ENCODE measurements at places on chromosomes 2 and 18.

DNA sequence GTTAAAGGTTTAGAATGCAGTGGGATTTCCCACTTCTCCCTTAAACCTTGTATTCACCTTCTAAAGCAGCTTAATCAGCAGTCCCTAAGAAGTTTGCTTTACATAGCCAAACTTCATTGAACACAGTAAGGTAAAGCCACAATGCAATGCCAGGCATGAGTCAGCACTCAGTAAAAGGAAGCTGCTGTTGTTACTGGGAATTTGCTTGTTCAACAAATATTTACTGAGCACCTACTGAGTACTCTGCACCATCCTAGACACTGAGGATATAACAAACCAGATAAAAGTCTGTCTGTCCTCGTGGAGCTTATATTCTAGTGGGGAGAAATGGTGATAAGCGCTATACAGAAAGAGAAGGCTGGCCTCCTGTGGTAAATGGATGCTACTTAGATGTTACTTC is 162.7 kb downstream of the PKP4 start:
- no peak for DNase-seq

DNA sequence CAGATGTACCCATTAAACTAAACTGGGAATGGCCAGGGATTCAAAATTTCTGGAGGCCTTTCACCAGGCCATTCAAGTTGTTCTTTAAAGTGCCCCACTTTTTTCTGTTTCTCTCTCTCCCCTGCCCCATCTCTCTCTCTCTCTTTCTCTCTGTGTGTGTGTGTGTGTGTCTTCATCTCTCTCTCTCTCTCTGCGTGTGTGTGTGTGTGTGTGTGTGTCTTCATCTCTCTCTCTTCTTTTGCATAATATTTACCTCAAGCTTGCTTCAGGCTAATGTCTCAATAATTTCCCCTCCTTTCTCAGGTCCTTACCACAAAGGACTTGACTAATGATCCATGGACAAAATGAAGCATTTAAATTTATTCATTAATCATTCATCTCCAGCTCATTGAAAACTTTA is 164.2 kb upstream of the KLHL14 start:
- DNase-seq, result no peak

DNA sequence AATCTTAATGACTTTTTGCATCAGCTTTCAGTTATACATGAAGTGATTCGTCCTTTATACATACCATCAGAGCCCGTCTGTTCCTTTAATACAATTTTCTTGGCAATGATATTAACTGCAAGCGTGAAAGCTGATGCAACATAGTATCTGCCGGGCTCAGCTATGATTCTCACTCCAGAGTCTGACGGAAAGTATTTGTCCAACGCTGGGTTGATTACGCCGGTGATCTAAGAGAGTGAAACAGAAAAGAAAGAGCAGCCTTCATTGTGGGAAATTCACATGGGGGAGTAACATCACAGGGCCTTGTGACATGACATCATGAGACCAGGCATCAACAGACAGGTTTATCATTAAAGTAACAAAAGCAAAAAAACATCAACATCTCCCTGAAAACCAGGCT is 6.2 kb downstream of the ODC1 start:
- no peak for DNase-seq

DNA sequence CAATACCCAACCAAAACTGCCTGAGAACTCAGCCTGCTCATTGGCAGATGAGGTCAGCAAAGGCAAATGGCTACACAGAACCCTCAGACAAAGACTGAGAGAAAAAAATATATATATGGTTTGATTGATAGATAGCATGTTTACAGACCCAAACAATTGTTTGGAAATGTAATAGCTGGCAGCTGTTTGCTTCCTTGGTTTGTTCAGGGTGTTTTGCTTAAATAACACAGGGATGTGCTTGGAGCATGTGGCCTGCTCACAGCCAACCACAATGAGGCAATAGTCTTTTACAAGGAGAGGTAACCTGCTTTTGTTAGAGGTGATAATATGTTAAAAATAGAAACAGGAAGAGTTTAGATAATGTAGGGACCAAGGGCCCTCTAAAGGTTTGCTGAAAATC is 84.5 kb downstream of the PDK1 start:
- DNase-seq, result no peak

GRCh38 chr18:72555968-72556367 is 11.8 kb upstream of the CBLN2 start:
- DNase-seq, result no peak

GRCh38 chr18:41858761-41859555 is 96.1 kb upstream of the PIK3C3 start:
- DNase-seq, result no peak

- no peak for DNase-seq
These were observed 1.5 kb downstream of the DAPL1 start for GRCh38 chr2:158796652-158797051.

GRCh38 chr2:233925402-233925801 is 8.2 kb downstream of the TRPM8 start:
- DNase-seq, result no peak

GRCh38 chr2:1756456-1756855 is 12.1 kb upstream of the PXDN start:
- no peak for DNase-seq

DNA sequence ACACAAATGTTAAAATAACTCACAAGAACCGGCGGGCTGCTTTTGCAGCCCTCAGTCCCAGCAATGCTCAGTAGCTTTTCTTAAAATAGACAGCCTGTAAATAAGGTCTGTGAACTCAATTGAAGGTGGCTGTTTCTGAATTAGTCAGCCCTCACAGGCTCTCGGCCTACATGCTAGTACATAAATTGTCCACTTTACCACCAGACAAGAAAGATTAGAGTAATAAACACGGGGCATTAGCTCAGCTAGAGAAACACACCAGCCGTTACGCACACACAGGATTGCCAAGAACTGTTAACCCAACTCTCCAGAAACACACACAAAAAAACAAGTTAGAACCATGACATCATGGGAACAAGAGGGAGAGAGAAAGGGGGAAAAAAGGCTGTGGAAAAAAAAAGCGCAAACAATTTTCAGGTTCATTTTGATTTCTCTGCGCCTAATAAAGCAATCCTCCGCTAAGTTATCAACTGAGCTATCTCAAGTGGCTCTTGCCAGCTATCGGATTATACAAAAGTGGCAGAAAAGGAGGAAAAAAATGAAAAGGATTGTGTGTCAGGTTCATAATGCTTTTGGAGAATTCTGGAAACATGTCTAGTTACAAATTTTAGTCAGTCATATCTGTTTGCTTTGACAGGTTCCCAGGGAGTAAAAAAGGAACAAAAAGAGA is 89.1 kb downstream of the ZEB2 start:
- DNase-seq, result no peak

- DNase-seq, result no peak
These were observed 69.0 kb downstream of the CTAGE1 start for GRCh38 chr18:22348521-22349316.

DNA sequence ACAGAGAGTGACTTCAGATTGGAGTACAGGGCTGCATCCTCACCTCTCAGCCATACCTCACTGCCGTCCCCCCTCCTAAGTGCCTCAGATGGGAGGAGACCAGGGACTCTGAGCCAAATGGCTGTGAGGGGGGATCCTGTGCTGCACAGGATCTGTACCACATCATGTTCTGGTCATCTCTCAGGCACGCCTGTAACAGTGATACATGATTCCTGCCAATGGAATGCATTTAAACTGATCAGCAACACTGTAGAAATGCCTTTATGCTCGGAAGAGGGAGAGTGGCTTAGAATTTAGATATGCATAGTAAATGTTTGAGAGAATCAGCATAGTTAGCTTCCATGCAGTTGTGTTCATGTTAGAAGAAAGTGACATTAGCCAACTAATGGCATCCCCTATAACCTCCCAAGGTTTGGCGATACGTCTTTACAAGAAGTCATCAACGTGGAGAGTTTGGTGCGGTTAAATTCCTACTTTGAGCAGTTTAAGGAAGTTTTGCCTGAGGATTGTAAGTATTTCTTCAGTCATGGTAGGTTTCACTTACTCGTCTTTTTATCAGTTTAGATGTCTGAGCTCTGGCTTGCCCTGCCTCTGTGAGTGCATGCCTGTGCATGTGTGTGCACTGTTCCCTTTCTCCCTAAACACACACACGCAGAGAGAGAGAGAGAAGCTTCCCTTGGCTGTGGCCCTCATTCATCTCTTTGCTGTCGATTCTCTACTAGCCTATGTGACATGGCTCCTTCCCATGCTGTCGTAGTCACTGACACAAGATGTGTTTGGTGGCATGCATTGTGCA is 40.0 kb downstream of the COA5 start:
- DNase-seq, result no peak

GRCh38 chr2:120441744-120442471 is 96.0 kb downstream of the INHBB start:
- no peak for DNase-seq

DNA sequence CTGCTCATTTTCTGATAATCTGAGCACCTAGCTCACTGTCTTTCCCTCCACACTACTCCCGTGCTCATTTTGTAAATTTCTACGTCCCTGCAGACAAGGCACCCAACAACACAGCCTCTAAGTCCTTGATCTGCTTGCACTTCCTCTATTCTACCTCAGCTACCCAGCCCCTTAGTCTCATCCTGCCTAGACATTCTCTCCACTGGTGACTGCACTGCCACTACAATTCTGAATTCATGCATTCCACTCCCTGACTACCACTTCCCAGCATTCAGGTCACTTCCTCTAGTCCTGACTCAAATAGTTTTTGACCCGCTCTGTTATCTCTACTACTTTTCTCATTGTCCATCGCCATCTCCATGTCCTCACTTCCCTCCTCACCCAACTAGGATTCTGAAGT is 155.7 kb downstream of the DYM start:
- no peak for DNase-seq

DNA sequence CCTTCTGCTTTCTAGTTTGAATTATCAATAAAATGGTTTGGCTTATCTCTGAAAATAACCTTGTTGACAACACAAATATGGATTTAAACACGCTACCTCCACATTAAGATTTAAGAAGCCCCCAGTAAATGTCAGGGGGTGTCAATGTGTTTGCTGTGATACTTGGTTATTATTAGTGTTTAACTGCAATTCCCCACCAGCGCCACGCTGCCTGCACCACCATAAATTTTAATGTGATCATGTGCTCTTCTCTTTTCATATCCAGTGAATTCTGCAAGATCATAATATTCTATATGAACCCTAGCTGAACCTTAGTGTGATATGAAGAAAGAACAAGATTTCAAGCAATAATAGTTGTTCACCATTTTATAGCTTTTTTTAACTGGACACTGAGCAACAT is 330.7 kb downstream of the AGPS start:
- no peak for DNase-seq

GRCh38 chr2:220931491-220931890 is 640.6 kb downstream of the EPHA4 start:
- DNase-seq, result no peak

GRCh38 chr2:175068534-175068933 is 63.4 kb upstream of the CHN1 start:
- DNase-seq, result no peak

DNA sequence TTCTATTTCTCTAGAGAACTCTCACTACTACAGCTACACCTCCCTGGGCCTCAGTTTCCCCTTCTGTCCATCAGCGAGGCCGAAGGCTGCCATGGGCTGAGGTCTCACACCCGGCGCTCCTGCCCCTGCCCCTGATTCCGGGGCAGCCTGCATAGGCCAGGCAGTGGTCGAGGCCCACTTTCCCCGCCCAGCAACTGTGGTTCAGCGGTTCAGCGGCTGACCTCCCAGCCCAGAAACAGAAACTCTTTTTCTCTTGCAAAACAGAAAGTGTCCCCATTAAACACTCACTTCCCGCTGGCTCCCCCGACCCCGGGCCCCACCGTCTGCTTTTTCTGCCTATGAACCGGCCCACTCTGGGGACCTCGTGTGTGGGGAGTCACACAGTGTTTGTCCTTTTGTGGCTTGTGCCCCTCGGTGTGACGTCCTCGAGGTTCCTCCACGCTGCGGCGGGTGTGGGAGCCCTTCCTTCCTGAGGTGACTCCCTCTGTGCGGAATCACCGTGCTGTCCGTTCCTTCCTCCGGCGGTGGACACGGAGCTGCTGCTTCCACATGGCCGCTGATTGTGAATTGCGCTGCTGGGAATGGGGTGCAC is 16.0 kb downstream of the PDCD1 start:
- no peak for DNase-seq

- DNase-seq, result peak; percentile 68
These were observed 44.1 kb upstream of the TTC39C start for GRCh38 chr18:23970161-23971096.

DNA sequence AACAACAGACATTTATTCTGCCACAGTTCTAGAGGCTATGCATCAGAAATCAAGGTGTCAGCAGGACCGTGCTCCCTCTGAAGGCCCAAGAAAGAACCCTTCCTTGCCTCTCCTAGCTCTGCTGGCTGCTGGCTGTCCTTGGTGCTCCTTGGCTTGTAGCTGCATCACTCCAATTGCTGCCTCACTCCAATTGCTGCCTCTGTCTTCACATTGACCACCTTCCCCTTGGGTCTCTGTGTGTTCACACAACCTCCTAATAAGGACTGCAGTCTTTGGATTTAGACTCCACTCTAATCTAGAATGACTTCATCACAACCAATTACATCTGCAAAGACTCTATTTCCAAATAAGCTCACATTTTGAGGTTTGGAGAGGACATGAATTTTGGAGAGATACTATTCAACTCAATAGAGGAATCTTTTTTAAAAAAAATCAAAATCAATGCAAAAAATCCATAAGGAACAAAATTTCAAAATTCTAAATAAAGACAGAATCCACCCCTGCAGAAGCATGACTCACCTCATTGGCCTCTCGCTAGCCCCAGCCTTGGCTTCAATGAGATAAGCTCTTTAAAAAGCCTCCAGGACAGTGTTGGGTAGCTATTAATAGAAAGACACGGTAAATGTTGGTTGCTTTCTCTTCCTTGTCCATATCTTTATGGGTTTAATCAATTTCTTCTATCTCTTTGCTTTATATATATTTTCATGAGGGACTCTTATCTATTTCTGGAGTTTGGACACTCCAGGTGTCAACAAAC is 267.6 kb upstream of the MGAT5 start:
- no peak for DNase-seq

- no peak for DNase-seq
These were observed 97.8 kb downstream of the VSNL1 start for GRCh38 chr2:17638196-17638743.

- no peak for DNase-seq
These were observed 162.3 kb downstream of the TGIF1 start for GRCh38 chr18:3612315-3612714.

DNA sequence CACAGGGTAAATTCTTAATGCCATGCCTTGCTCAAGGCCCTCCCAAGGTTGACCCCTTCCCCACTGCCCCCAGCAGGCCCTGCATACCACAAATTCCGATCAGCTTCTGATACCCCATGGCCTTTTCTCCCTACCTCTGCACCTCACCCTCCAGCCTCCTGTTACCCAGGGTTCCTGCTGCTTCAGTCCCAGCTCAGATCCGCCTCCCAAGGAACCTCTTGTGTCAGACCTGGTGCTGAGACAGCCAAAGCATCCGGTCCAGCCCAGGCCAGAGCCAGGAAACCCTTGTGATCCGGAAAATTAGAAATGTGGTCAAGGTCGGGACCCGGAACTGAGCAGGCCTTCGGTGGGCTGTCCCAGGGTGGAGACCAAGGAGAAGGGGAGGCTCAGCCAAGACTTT is 231.3 kb downstream of the BCL2 start:
- no peak for DNase-seq
